ENCODE measurements at places on chromosomes 5 and 9.

DNA sequence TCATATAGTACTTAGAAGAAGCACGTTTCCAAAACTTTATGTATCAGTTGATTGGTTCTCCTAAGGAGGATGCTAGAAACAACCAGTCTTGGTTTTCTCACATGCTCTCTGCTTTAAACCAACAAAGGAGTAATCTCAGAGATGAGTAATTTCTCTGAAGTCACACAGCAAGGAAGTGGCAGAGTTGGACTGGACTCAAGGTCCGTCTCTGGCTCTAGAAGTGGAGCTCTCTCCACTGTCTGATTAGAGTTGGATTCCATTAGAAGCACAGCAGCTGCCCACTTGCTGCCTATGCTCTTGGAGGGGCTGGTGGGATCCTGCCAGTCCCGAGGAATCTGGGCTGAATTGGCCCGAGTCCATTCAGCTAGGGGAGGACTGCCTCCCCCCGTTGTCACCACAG is 21.0 kb downstream of the RALGPS1 start:
- DNase-seq: no peak

GRCh38 chr5:74877624-74878304 is 11.6 kb upstream of the FAM169A start:
- DNase-seq: no peak

- DNase-seq: no peak
Observed at GRCh38 chr5:134440201-134440755, 28.6 kb upstream of the CDKN2AIPNL start.

DNA sequence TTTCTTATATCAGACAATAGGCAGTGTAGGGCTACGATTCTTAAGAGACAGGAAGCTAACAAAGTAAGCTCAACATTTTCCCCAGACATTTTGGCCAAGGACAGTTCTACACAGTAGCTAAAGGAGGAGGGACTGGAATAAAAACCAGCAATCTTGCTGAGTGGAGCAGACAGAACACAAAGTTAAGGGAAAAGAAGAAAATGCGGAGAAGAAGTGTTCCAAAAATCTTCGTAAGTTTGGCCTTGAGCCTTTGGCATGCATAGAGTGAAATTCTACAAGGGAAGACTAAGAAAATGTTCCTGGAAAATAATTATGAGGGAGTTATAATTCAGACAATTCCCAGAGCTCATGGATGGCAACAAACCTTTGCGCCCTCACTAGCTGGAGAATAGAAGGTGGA is 748.0 kb upstream of the CTNND2 start:
- DNase-seq: no peak

DNA sequence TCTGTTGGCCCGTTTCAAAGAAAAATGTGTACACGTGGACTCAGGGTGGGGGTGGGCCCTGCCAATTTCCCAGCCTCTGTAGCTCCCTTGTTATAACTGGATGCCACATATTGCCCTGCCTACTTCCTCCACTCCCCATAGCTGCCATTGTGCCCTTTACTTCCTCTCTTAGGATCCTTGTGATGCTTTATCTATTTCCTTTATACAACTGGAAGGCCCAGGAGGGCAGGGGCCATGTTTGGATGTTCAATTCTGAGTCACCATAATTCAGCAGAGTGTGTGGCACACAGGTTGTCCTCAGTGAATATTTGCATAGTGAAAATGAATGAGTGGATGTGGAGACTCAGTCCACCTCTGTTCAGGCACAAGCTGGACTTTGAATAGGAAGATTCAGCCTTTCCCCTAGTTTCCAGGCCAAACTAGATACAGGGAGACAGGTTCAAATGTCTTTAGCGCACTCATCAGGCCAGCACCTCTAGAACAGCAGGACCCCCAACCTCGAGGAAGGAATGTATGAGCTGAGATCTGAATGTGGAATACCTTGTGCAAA is 10.6 kb upstream of the FEM1C start:
- DNase-seq: no peak

DNA sequence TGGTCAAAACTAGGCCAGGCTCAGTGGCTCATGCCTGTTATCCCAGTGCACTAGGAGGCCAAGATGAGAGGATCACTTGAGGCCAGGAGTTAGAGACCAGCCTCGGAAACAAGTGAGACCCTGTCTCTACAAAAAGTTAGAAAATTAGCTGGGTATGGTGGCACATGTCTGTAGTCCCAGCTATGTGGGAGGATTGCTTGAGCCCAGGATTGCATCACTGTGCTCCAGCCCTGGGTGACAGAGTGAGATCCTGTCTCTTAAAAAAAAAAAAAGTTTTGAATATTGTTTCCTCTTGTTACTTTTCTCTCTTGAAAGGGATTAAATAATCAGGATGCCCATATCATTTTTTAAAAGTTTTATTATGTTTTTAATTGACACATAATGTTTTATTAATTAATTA is 7.6 kb downstream of the ARHGEF37 start:
- DNase-seq: no peak

- no peak for DNase-seq
Observed at GRCh38 chr9:134930398-134930797, 12.7 kb upstream of the FCN1 start.

DNA sequence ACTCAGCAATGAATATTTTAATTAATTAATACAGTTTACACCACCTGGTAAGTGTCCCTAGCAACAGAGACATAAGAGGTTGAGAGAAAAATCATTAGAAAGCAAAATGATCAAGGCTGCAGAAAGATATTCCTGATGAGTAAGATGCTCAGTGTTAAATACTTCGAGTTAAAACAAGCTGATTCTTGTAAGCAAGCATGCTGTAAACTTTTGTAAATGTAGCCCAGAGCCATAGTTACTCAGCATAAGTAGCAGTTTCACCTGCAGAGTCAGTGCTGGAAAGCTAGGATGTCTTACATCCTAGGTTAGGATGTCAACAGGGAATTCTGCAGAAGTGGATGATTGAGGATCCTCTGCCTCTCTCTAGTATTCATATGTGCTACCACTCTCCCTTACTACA is 4.2 kb downstream of the PRKACG start:
- no peak for DNase-seq

DNA sequence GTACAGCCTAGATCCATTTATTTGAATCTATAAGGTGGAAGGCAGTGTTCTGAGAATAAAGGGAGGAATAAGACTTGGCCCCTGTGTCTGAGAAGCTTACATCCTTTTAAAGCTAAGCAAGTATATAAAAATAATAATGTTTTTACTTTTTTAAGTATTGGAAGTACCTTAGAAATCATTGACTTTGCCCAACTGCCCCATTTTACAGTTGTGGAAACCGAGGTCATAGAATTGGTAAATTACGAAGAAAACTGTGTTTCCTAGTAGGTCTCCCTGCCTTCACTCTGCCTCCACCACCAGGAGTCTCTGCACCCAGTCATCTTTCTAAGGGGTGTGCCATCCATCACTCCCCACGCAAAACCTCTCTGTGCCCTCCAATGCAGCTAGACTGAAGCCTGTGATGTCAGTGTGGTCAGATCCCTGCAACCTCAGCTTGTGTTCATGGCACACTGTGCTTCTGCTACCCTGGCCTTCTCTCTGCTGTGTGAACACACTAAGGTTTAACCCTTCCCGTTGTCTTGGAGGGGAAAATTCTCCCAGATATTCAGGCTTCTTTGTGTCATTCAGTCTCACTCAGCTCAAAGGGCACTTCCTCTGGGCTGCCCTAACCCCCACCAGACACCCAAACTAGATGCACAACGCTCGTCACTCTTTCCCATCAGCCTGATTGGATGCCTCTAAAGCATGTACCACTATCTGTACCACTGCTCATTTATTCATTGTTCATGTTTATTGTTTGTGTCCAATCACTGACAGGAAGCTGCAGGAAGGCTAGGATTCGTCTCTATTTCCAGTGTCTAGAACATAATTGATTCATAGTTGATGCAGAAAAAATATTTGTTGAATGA is 18.2 kb downstream of the ADRB2 start:
- no peak for DNase-seq

DNA sequence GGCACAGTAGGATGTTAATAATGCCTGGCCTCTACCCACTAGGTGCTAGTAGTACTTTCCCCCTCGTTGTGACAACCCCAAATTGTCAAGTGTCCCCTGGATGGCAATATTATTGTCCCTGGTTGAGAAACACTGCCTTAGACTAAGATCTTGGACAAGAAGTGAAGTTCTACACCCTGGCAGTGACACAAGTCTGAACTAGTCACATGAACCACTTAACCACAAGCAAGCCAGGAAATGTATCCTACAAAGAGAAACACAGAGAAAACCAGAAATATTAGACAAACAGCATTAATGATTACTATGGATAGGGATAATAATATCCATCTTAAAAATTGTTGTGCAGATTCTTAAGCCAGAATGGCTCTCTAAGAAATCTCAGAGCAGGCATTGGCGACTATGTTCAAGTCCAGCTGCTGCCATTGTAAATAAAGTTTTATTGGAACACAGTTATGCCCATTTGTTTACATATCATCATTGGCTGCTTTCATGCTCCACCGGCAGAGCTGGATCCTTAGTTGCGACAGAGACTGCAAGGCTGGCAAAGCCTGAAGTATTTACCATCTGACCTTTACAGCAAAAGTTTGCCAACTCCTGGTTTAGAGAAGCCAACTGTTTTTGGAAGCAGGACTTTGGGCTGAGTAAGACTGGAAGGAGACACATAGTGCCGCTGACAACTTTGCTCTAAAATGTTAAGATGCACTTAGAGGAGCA is 80.8 kb downstream of the NTRK2 start:
- DNase-seq: no peak

DNA sequence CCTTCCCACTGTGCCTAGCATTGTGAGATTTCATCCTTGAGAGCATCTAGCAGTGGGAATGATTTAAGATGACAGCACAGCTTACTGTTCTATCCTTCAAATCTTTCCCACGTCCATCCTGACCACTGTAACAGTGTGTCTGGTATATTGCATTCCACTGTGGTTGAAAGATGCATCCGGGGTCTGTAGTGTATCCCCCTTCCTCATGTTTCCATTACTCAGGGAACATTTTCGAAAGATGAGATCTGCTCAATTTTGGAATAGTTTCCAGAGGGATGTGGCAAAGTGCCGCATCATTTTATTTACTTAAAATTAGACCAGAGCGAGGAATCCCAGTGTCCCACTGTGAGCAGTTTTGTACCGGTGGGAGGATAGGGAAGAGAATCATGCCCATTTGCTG is 407.1 kb upstream of the PAPPA start:
- DNase-seq: no peak

GRCh38 chr5:124446120-124446519 is 300.3 kb downstream of the ZNF608 start:
- DNase-seq: no peak

GRCh38 chr9:134641173-134641989 is at the start of gene COL5A1:
COL5A1 (plus strand) TSS chr9:134641803; CDS start chr9:134642188, 385 bp downstream.
- DNase-seq: no peak

- DNase-seq: no peak
Observed at GRCh38 chr9:130267930-130268329, 2.4 kb downstream of the HMCN2 start.

GRCh38 chr5:163005949-163006348 is 431.4 kb upstream of the CCNG1 start:
- DNase-seq: no peak

DNA sequence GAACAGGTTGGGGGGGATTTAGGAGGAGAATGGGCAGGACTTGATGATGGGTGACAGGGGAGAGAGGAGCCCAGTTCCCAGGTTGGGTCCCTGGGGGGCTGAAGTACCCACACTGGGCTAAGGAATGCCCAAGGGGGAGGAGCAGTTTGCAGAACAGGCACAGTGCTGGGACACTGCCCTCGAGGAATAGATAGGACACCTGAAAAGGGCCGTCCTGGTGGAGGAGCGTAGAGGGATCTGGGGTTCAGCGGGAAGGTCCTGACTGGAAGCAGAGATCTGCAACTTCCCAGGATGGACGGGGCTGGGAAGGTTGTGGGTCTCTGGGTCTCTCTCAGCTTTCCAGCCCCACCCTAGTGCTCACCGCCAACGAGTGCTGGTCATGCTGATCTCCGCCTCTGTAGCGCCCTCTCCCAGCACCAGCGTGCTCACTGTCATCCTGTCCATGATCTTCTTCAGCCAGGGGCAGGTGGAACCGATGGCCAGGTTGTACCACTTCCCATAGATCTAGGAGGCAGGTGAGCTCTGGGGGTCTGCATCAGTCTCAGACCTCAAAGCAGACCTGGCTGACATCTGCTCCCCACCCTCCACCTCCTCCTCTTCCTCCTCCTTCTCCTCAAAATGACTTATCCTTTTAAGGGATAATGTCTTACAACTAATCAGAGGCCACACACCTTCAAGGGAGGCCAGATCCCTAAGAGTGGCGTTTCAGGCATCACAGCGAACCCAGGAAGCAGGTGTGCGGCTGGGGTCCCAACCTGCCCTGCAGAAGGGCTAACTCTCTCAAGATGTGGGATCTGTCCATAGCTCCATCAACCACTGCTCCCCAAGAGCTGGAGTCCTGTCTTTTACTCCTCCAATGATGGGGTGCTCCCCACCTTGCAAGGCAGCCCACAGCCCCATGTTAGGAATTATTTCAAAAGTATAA is 1.6 kb downstream of the AMBP start:
- no peak for DNase-seq

DNA sequence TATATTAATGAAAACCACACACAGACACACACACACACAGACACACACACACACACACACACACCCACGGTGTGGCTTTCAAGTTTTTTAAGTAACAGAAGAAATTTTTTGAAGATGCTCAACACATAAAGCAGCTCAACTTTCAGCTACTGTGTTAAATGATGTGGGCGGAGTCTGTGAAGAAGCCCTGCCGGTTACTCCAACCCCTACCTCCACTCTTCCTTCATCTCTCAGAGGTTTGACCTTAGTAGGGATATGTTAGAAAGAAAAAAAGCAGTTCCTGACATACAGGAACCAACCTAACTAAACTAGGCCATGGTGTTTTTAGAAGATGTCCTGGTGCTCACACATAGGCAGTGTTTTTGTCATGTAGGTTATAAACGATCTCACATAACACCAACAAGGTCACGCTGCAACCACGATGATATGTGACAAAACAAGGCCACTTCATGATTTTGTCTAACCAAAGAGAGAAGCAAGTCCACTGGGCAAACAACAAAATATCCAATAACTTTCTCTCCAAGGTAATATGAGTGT is 112.8 kb downstream of the EMB start:
- DNase-seq: no peak

DNA sequence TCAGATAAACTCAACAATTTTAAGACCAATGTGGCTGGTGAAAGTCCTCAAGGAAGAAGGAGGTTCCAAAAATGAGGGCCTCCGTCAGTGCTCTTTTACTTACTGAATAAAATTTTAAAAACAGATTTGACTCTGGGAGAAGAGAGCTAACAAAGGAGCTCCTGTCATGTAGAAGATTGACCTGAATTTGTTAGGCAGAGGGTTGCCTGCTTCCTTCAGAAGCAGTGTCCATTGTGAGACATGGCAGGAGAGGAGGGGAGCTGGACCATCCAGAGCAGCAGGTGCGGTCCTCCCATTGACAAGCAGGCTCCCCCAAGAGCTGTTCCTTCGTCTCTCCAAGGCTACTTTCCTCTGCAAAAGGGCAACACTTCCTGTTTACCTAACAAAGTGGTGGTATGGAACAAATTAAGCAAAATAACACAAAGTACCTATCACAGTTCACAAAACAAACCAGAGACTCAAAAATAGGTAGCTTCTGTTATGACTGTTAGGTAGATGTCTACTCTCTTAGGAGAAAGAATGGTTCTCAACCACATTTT is 238.1 kb downstream of the DENND1A start:
- DNase-seq: no peak

All from NCI-H510A (cell line).